B cell (primary cell): ENCODE measurements at places on chromosomes 12 and 14.

GRCh38 chr14:99410019-99410418, 70.6 kb downstream of the SETD3 start:
- no peak for DNase-seq

DNA sequence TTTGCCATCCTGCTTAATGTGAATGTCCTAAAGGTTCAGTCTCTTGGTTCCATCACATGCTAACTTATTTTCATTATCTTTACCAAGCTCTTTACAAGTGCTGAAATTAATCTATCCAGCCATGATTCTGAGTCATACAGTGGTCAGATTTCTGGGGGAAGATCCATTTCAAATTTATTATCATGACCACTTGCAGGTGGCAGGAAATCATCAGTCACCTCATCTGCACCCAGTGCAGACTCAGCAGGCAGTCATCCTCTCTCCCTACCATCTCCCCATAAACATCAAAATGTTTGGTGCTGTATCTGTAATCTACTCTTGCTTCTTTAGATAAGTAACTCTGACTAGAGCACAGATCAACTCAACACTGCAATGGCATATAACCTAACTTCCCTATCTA, 23.5 kb downstream of the ATG14 start:
- DNase-seq = no peak

- no peak for DNase-seq
These were observed 21.1 kb upstream of the LGALS3 start for GRCh38 chr14:55107766-55108554.

GRCh38 chr14:26719514-26719913, 121.7 kb upstream of the NOVA1 start:
- no peak for DNase-seq

- DNase-seq = peak; percentile 11
These were observed 283.4 kb upstream of the ATP2B1 start for GRCh38 chr12:89991807-89992590.

DNA sequence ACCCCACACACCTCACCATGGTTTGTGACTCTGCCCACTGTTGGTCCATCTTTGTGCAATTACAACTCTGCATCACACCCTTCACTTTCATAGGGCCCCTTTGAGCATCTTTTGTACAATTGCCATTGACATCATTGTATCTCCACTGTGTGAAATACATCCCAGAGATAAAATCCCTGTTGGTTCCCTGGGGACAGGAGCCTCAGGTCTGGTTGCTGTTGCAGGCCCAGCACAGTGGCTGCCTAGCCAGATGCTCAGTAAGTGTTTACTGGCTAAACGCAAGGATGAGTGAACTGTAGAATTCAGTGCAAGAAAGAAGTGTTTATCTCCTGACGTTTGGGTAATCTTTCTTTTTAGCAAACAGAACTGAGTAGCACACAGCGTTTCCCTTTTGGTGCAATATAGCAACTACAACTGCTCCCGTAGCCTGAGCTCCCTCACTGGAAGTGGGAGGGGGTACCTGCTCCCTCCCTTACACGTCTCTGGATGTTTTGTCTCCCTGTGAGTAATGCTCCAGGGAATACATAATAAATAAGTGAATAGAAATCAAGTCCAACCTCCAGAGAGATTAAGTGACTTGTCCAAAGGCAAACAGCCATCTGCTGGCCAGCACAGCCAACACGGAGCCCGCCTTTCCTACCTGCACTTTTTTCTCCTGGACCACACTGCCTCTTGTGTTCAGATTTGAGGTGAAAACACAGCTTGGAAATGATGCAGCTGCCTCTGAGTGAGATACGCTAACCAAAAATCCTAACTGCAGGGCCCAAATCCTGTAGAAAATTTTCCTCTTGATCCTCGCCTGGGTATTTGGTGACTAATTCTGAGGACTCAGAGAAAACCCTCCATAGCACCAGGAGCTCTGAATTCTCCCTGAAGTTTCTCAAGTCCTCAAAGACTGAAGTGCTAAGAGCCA, 27.4 kb downstream of the GALNT16 start:
- DNase-seq = no peak

- peak; percentile 48 for DNase-seq
These were observed 57.1 kb downstream of the NIN start for GRCh38 chr14:50773632-50774541.

DNA sequence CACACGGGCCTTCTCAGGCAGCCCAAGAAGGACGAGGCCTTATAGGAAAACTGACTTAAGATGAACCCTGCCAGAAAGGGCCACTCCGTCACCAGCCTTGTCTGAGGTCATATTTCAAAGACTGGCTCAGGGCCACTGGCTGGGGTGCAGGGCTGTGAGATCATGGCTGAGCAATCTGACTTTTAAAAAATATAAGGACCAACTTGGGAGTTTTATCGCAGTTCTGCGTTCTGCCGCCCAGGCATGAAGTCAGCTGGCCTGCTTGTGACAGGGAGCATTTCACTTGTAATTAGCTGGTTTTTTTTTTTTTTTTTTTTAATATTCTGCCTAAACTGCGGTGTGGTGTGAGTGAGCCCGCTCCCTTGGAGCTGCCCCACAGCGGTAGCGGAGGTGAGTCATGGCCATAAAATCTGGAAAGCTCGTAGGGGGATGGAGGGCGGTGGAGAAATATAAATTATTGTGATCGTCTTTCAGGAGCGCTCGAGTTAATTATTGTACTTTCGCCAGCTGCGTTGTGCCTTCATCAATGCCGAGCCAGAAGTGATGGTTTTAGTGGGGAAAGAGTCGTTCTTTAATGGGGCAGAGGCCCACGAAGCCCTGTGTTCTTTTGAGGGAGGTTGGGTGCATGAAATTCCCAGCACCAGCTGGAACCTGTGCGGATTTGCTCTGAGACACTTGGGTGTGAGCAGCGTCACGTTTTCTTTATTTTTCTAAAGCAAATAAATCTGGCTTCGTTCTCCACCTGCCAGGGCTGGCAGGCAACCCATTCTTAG, 231.9 kb downstream of the C12orf75 start:
- DNase-seq = no peak

DNA sequence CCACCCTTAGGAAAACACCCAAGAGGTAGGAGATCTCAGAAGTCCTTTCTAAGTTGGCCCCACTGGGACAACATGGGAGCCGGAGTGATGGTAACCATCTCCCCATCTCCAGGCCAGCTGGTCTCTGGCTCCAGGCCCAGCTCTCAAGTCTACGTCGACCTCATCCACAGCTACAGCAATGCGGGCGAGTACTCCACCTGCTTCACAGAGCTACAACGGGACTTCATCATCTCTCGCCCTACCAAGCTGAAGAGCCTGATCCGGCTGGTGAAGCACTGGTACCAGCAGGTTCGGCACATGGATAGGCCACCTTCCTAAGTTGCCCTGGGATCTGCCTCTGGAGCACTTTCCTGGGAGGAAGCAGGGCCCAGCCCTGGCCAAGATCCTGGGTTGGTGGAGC, 11.0 kb upstream of the OAS2 start:
- DNase-seq = no peak
